ENCODE measurements at places on chromosomes 11 and 22. TPM values are rescaled to one million over a fixed set of nuclear protein-coding genes. Genes with fewer than 3 reads are reported as not detected.

GRCh38 chr11:125871391-125872137 is 15.9 kb upstream of the HYLS1 start:
- DNase-seq = no peak

- DNase-seq = peak; percentile 95
Observed at GRCh38 chr11:45178890-45179671, 32.6 kb downstream of the PRDM11 start.

DNA sequence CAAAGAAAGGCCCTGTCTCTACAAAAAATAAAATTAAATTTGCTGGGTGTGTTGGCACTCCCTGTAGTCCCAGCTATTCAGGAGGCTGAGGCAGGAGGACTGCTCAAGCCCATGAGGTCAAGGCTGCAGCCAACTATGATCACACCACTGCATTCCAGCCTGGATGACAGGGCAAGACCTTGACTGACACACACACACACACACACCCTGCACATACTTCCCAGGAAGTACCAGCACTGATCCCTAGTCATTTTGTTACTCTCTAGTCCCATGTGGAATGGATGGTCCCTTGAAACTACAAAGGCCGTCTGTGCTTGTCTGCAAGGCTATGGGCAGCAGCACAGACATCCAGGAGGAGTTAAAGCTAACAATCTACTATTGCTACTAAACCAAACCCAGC is 59.7 kb upstream of the CYP2D6 start:
- no peak for DNase-seq

DNA sequence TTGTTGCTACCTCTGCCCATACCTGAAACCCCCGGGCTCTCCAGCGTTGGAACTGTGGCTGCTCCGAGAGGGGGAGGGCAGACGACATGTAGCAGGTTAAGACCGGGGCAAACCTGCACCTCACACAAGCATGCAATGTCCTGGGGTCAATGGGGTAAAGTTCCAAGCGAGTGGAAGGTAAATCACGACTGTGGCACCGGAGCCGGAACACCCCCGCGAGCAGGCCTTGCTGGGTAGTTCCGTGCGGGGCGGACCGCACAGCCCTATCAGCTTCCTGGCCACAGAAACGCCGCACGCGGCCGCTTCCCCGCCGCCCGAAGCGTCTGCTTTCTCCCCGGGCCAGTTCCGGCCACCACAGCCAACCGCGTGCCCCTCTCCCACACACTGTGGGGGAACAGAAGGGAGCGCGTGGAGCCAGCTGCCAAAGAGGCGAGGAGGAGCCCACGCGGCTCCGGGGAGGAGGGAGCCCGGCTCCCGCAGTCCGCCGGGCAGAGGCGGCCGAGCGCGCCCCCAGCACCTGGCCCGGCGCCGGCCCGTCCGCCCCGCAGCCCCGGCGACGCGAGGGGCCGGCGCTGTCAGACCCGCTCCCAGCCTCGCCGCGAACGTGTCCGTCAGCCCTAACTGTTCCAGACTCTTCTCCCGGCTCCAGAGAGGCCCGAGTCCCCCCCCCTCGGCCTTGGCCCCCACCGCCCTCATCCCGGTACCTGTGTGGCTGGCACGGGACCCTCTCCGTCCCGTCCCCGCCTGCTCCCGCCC is 1.6 kb downstream of the SPTBN2 start:
- no peak for DNase-seq

- no peak for DNase-seq
Observed at GRCh38 chr11:33893711-33894397, 2.0 kb upstream of the LMO2 start.

GRCh38 chr11:46034041-46034440 is 87.2 kb downstream of the PHF21A start:
- no peak for DNase-seq

GRCh38 chr22:17513612-17514011 is 49.7 kb upstream of the SLC25A18 start:
- no peak for DNase-seq

- no peak for DNase-seq
Observed at GRCh38 chr11:60718524-60719316, 5.8 kb upstream of the MS4A18 start.

- DNase-seq = no peak
Observed at GRCh38 chr11:106208760-106209159, 131.3 kb downstream of the AASDHPPT start.

Gene CACNA1I
- total RNA-seq = not detected

- DNase-seq = no peak
Observed at GRCh38 chr22:24265734-24266133, 4.9 kb upstream of the SPECC1L start.

DNA sequence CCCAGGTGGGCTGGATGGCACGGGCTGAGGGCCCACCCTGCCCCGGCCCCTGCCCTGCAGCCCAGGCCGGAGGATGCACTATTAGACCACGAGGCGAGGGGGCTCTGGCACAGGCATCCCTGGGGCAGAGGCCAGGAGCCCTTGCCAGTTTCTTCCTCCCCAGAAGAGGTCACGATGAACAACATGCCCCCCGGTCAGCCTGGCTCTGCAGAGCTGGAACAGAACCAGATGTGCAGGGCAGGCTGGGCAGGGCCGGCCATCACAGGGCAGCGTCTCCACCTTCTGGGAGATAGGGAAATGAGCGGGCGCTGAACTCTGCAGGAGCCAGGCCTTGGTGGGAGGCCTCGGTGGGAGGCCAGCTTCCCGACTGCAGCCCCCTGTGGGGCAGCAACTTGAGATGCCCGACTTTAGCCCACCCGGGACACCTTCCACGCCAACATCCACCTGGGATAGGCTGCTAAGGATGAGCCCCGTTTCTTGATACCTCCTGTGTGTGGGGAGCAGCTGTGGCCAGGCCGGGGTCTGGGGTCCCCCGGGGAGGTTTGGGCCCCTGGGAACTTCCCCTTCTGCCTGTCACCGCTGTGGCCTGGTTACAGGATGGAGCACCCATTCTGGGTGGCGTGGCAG is 21.8 kb upstream of the GNB1L start:
- no peak for DNase-seq

GRCh38 chr22:36369004-36369921 is 18.5 kb downstream of the MYH9 start:
- peak; percentile 11 for DNase-seq

Gene POU2F3
- total RNA-seq = not detected

DNA sequence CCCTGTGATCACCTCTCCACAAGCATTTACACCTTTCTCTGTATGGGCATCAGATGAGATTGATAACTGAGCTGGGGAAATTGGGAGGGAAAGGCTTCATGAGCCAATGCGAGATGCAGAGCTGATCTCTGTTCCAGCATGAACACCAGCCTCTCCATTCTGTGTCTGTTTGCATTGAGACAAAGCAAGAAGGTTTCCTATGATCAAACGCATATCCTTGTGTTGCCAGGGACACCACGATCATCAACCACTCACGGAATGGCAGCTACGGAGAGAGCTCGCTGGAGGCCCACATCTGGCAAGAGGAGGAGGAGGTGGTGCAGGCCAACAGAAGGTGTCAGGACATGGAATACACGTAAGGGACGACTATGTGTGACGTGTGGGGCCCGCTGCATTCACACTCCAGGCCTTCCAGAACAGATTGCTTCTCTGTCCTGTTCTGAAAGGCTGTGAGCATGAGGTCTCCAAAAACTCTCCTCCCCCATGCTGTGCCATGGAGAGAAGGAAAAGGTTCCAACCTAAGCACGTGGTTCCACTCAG is 96.4 kb downstream of the AMOTL1 start:
- no peak for DNase-seq

Gene KIRREL3
- total RNA-seq = not detected

DNA sequence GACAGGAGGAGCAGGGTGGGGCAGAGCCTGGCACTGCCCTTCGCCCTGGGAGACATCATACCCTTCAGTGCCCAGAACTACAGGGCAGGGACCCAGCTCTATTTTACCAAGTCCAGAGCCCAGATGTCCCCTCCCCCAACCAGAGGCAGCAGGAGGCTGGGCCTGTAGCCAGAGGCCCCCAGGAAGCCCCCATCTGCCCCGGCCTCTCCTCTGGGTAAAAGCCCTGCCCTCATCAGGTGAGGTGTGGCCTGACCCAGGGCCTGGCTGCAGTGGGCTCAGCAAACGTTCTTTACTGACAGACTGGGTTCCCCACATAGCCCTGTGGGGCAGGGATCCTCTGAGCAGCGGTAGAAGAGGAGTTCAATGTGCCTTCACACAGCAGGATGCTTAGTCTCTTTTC is 51.8 kb upstream of the SLC22A12 start:
- no peak for DNase-seq

GRCh38 chr22:50129121-50129736 is 39.4 kb downstream of the MOV10L1 start:
- DNase-seq = no peak
